ENCODE measurements at places on chromosomes 12 and 14. TPM values are rescaled to one million over a fixed set of nuclear protein-coding genes. Genes with fewer than 3 reads are reported as not detected.

The MFAP5 gene
- total RNA-seq, result 59.7 TPM

DNA sequence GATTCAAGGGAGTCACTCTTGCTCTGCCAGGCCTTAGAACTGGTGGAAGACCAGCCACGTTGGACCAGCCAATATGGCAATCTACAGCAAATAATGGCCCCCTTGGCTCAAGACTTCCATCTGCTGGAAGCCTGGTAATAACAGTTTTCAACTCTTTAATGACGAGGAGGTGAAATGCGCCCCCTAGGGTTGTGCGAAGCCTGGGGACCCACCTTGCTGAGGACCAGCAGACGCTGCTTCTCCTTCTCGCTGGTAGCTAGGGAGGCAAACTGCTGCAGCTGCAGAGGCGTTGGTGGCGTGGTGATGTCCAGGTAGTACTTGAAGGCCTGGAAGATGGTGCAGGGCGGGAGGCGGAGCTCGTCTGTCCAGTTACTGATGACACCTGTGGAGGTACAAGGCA, 41.5 kb upstream of the FBXO21 start:
- DNase-seq, result no peak

DNA sequence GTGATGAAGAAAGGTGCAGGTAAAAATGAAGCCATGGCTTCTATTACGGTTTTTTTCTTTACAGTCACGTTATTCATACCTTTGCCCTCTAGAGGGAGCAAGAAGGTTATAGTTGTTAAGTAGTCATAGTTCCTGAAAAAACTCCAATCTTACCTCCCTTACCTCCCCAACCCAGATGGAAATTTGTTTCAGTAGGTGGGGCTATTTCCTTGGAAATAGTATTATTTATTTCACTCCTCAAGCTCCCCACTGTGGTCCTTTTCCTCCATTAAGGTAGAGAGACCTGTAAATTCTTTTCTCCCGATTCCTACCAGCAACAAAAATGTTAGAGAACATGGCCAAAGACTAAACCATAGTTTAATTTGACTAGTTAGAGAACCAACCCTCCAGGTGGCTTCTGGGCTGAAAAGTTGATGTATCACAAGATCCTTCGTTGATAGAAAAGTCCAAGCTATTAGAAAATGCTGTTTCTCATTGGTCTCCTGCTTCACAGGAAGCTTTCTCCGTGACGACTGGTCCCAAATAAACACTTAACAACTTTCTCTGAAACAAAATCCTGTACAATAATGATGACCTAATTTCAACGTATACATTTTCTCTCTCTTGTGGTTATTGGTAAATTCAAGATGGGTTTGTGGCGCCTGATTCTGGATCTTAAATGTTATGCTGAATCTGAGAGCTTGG, 43.5 kb downstream of the TMX1 start:
- no peak for DNase-seq

The ADGRD1 gene
- 97.6 TPM for total RNA-seq

The DAO gene
- total RNA-seq, result not detected

The FOXM1 gene
- total RNA-seq, result 0.84 TPM

The BHLHE41 gene
- 49.9 TPM for total RNA-seq

DNA sequence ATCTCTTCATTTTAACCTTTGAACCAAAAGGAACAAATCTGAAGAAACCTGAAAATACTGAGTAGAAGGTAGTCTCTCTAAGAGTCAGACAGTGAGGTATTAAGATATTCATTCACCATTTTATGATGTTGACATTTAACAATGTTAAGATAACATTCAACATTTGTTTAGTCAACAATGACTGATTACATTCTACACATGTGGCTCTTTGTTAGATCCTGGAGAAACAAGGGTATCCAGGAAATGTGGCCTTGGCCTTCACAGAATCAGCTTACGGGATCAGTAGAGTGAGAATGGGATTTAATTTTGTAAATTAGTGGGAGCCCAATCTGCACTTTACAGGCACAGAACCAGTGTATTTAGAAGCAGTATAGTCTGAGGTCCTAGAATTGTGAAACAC, 355.5 kb downstream of the KCNH5 start:
- DNase-seq, result no peak

- no peak for DNase-seq
These were observed 77.1 kb downstream of the ARF6 start for GRCh38 chr14:49969961-49970360.

GRCh38 chr14:104864267-104865080, 594 bp upstream of the CEP170B start:
- DNase-seq, result peak; percentile 82

The FAR2 gene
- total RNA-seq, result 12.2 TPM

GRCh38 chr14:68210729-68211299, 391.2 kb downstream of the RAD51B start:
- no peak for DNase-seq

- no peak for DNase-seq
These were observed 787.7 kb upstream of the TMEM132C start for GRCh38 chr12:127479256-127479655.

GRCh38 chr14:61106271-61106958, 125.4 kb downstream of the SLC38A6 start:
- DNase-seq, result no peak

DNA sequence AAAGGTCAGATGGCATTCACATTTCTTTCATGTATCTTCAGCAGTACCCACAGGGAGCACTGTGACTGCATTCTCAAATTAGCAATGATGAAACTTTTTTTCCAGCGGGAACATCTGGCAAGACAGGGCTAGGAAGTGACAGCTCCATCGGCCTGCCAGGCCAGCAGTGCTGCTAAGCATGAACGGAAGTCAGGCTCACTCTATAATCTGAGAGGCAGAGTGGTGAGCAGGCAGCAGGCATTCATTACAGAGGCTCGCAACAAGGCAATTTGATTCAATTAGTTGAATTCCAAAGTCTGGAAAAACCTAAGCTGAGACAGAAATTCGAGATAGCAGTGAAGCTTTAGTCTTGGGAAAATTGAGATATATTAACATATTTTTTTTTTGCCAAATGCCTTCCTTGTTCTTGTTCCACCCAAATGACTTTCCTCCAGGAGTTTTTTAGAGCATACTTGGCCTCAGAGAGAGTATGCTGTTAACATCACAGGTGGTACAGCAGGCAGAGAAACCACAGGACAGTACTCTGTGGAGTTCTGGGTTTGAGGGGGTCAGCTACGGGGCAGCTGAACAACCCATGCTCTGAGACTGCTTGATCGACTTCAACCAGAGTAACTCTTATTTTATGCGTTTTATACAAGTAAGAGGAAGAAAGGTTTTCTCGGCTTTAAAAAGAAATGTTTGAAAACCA, 414.9 kb downstream of the APAF1 start:
- DNase-seq, result peak; percentile 66

The OASL gene
- 0.96 TPM for total RNA-seq

The RPGRIP1 gene
- 2.3 TPM for total RNA-seq

DNA sequence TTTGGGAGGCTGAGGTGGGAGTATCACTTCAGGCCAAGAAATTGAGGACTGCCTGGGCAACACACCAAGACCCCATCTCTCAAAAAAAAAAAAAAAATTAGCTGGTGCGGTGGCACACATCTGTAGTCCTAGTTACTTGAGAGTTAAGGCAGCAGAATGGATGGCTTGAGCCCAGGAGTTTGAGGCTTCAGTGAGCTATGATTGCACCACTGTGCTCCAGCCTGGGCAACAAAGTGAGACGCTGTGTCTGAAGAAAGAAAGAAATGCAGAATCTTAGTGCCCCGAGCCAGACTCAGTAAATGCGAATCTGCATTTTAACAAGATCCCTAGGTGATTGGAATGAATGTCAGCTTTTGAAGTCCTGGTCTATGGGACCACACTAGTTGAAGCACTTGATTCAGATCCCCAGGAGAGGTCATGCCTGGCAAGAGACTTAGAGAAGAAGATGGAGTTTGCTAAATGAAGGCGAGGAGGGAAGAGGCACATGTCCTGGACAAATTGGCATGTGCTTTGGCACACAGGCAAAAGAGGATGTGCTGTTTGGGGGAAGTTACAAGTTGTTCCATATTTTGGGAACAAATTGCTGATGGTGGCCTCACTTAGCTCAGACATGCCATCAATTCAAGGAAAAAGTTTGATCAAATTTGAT, 56.6 kb downstream of the DRAM1 start:
- DNase-seq, result no peak

The MANSC1 gene
- 37.3 TPM for total RNA-seq

The FAIM2 gene
- 0.58 TPM for total RNA-seq

- DNase-seq, result no peak
These were observed 473.8 kb downstream of the RAD51B start for GRCh38 chr14:68293404-68293803.

- DNase-seq, result no peak
These were observed 452.9 kb downstream of the RPL10L start for GRCh38 chr14:46198676-46199075.

The SEL1L gene
- 118 TPM for total RNA-seq

DNA sequence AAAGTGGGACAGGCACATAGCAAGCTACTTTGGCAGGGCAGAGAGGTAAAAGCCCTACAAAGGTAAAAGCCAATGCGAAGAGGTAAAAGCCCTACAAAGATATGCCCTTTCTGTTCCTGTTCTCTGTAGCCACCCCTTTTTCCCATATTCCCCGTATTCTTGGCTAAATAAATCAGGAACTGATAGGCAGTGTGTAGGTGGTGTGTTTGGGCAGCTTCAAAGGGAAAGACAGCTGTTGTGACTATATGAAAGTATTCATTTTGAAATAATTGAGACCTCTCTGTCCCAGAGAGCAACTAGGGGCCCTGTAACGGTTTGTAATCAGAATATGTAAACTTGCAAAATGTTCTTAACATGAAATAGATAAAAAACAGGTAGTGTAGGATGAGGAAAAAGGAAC, 11.3 kb upstream of the SLC41A2 start:
- no peak for DNase-seq

DNA sequence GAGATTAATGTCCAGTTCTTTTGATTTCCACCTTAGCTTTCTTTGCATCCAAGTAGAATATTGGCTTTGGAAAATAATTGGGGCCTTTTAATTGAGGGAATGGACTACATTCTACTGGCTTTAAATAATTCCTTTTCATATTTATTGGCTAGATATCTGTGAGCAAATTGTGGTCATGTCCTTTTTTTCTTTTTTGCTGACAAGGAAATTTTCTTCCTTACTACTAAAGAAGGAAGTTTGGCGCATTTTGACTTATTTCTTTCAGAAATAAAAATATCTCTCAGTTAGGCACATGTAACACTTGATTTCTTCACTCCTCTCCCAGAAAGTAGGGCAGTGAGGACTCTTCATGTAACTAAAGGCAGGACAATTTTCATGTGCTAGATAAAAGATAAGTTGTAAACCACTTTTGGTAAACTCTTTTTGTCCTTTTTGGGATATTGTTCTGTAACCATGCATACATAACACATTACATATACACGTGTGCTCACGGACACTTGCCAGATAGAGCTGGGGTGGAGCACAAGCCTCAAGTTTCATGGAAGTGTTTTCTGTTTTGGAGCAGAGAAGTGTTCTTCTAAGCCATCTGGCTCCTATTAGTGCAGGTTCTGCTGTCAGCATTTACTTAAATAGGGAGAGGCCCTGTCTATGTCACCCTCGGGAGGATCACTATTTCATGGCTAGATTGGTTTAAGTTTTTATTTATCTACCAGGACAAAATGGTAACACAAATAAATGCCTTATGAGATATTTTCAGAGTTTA, 85.1 kb upstream of the LRIG3 start:
- DNase-seq, result no peak

The FBLN5 gene
- 431 TPM for total RNA-seq

- DNase-seq, result peak; percentile 79
These were observed 17.4 kb downstream of the RPS6KL1 start for GRCh38 chr14:74905595-74906142.

The OVCH1 gene
- total RNA-seq, result 1.0 TPM

- no peak for DNase-seq
These were observed 8.1 kb upstream of the GPHB5 start for GRCh38 chr14:63326840-63327239.

GRCh38 chr12:11427341-11427740, 32.0 kb upstream of the PRB2 start:
- no peak for DNase-seq

The CLEC1A gene
- 7.0 TPM for total RNA-seq

DNA sequence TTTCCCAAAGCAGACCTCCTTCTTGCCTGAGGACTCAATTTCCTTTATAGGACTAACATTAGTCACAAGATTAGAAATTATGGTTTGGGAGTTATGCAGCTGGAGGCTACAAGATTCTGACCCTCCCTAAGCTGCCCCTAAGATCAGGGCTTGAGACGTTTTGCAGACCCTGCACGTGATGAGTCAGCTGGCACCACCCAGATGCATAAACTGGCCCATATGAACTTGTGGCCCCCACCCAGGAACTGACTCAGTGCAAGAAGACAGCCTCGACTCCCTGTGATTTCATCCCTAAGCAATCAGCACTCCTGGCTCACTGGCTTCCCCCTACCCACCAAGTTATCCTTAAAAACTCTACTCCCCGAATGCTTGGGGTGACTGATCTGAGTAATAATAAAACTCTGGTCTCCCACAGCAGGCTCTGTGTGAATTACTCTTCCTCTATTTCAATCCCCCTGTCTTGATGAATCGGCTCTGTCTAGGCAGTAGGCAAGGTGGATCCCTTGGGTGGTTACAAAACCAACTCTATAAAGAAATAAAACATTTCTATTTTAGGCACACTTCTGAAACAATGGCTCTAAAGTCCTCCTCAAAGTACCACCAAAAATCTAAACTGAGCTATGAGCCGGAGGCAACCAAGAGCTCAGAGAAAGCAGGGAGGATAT, 233.4 kb downstream of the TMEM132D start:
- no peak for DNase-seq

GRCh38 chr12:7542046-7542445, 38.5 kb upstream of the CD163 start:
- no peak for DNase-seq

DNA sequence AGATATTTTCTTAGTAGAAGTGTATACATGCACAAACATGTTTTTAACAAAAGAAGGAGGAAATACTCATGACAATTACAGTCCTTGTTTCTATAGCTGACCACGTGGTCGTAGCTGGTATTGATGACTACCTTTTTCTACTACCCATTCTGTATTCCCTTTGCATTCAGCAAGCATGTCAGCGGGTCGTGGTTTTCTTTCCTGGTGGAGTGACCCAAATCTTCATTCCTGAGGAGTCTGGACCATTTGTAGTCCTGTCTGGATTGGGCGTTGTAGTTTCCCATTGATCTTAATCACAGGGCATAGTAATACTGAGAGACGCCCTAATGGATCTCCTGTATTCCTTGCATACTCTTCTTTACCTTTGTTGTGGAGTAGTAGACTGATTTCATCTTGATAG, 472.1 kb upstream of the RGS6 start:
- no peak for DNase-seq

DNA sequence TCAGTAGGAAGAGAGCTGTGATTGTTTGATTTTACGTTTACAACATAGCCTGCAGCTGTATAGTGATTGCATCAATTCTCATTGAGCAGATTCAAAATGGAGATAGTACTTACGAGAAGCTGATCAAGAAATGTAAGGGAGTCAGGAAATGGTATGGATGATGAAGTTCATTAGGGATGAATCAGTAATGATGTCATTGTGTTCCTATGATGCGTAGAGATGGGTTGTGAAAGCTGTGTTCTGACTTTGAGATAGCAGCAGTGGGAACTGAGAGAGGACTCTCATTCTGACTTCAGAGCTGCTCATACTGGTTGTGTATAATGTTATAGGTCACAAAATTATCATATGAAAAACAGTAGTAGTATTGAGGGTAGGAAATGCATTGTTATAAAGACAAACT, 44.0 kb downstream of the TTLL5 start:
- DNase-seq, result no peak
